Ascending aorta (tissue), 2 donors: ENCODE measurements at places on chromosomes 11 and 22.

GRCh38 chr11:69922596-69923111, 103.4 kb upstream of the FGF3 start:
- peak; percentile 53 for DNase-seq

DNA sequence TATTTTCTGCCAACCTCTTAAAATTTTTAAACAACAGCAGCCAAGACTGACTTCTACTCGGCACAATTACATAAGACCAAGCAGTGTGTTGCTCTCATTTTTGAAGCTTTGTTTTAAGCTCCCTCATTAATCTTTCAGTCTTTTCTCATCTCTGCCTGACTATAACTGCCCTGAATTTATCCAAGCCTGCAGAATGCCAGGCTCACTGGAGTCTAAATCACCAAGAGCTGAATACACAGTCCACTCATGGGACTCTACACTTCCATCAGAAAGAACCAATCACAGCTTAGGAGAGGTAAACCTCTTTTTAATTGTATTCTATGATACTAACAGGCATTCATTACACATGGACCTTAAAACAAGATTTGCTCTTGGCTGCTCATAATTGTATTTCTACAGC, 178.7 kb downstream of the CADM1 start:
- no peak for DNase-seq

DNA sequence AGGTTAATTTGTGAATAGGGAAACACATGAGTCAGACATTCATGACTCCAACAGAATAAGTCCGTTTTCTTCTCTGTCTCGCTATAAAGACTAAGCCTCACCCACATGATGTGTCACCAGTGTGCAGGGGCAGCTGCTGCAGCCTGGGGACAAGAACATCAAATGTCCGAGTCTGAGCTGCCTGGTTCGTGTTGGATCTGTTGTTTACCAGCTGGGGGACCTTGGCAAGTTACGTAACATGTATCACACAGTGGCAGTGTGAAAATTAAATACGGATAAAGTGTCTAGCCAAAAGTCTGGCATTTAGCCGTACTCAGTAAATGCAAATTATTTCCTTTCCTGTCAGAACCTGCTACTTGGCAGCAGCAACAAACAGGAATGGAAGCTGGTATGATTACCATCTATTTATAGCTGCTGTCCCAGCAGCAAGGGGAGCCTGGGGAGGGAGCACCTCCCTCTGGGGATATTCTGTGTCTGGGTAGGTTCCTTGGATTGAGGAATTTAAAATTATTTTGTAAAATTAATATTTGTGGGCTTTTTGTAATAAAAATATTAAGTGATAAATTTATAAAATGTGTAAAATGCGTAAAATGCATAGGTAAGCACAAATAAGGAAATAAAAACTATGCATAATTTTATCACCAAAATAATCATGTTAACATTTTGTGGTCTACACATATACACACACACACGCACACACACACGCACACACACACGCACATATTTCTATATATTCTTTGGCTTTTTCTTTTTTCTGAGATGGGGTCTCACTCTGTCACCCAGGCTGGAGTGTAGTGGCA, 1.3 kb upstream of the CLDN25 start:
- DNase-seq: peak; percentile 72

DNA sequence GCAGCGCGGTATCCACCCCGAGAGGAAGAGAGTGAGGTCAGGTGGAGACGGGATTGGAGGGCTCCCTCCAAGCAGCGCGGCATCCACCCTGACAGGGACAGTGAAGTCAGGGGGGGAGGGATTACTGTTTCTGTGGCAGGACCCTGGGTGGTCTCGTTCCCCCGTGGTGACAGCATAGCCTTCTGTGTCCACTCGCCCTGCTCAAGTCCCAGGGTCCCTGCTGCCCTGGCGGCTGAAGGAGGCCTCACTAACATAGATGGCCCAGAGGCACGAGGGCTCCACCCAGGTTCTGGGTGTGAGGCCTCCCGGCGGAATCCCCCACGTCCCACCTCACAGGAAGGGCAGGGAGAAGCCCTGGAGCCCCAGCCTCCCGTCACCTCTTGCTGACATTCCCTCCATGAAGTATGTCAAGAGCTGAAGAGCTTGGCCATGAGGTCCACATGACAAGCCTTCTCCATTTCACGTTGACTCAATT, 636.1 kb downstream of the BRD1 start:
- DNase-seq: no peak

DNA sequence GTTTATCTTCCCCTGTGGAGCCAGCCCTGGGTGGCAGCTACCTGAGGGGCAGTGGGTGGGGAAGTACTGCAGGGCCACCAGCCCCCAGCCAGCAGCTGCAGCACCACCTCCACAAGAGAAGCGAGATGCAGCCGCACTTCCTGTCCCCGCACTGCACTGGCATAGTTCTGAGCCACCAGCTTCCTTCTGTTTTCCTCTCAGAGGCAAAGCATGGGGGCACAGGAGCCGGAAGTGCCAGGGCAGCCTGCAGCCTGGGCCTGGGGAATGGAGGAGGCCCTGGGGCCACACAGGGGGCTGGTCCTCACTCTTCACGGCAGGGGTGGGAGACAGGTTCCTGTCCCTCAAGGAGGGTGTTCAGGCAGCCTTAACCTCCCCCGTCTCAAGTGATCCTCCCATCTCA, 11.9 kb upstream of the SH3BP1 start:
- DNase-seq: no peak

DNA sequence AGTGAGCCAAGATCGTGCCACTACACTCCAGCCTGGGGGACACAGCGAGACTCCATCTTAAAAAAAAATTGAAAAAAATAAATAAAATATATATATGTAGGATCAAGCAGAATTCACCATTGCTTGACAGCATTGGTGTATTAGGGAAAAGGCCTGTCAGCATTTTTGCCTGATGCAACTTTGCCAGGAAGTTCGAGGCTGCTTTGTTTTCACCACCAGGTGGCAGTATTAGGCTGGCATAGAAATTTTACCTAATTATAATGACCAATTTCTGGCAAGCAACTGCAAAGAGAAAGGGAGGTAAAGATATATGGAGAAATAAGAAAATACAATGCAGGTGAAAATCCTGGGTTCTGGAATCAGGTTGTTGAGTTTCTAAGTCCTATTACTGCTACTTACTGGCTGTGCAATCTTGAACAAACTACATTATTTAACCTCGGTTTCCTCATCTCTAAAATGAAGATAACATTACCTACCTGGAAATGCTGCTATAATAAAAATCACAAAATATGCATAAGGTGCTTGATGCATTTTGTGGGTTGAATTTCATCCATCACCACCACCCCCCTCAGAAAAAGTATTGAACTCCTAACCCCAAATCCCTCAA, 24.7 kb downstream of the LAYN start:
- no peak for DNase-seq

GRCh38 chr11:91209306-91209705, 986.5 kb upstream of the CHORDC1 start:
- no peak for DNase-seq

DNA sequence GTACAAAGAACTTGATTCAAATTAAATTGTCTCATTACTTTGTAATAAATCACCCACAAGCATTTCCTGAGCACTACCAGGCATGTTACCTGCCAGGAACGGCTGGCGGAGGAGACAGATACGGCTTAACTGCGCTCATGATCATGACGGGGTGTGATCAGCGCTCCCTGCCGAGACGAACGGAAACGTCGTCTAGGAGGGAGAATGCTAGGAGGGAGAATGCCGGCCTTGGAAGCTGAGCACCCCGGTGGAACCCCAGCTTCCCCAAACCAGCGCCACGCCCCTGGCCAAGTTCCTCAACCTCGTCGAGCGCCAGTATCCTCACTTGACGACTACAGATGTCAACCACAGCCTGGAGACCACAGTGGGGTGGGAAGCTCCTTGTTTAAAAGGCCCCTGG, 272.8 kb downstream of the CTTN start:
- no peak for DNase-seq

DNA sequence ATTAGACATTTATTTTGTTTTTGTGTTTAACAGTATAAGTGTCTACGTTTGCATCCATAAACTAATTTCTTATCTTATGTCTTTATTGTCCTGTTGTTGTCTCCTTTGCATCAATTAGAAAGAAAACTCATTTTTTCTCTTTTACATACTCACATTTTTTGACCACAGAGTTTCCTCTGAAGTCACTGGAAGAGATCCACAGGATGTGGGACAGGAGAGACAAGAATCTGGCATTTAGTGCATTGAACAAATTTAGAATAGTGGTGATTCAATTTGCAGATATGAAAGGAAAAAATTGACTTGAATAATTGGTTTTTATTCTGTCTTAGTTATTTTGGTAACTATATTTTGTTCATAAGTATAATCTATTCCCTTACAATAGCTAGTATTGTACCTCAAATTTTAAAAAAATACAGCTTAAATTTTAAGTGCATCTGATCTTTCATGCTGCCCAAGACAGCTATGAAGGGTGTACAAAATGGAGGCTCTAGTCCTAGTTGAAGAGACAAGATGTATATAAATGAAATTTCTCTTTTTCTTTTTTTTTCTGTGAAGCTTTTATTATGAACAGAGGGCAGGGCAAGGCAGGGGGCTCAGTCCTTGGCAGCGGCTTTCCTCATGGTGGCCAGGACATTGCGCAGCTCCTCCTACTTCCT, 24.4 kb downstream of the HORMAD2 start:
- DNase-seq: no peak

DNA sequence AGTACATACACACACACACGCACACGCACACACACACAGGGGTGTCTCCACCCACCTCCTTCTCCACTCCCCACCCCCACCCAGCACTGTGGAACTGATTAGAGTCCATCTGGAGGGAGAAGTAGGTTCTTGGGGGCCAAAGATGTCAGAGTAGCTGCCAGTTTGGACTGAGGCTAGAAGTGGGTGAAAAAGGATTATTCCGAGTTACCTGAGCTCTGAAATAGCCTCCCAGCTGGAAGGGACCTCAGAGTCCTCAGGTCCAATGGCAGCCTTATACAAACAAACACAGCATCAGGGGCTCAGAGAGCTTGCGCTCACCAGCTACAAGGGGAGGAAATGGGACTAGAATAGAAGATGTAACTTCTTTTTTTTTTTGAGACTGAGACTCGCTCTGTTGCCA, 20.8 kb downstream of the IL10RA start:
- DNase-seq: no peak

DNA sequence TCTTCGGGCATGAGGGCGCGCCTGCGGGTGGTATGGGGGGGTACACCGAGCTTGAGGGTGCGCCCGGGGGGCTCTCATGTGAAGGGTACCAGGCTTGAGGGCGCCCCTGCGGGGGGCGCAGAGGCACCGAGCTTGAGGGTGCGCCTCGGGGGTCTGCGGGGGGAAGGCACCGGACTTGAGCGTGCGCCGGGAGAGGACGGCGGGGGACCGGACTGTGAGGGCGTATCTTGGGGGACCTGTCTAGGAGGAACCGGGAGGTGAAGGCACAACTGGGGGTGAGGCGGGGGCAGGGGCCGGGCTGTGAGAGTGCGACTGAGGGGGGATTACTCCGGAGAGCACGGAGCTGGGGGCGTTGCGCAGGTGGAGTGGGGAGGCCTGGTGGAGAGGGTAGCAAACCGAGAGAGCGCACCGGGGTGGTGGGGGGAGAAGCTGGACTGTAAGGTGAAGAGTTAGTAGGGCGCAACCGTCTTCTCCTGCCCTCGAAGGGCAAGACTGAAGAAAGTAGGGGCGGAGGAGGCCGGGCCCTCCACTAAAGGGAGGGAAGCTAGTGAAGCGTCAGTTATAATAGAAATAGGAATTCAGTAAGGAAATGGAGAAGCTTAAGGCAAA, 1.1 kb upstream of the DDX6 start:
- peak; percentile 70 for DNase-seq

GRCh38 chr11:69005631-69006368, 7.2 kb downstream of the MRGPRF start:
- DNase-seq: peak; percentile 56

- no peak for DNase-seq
Measured at GRCh38 chr22:47036936-47037485, 274.6 kb downstream of the TBC1D22A start.

GRCh38 chr11:44913502-44913901, 37.2 kb downstream of the TP53I11 start:
- DNase-seq: no peak

- no peak for DNase-seq
Measured at GRCh38 chr11:125337836-125338834, 157.9 kb downstream of the FEZ1 start.

DNA sequence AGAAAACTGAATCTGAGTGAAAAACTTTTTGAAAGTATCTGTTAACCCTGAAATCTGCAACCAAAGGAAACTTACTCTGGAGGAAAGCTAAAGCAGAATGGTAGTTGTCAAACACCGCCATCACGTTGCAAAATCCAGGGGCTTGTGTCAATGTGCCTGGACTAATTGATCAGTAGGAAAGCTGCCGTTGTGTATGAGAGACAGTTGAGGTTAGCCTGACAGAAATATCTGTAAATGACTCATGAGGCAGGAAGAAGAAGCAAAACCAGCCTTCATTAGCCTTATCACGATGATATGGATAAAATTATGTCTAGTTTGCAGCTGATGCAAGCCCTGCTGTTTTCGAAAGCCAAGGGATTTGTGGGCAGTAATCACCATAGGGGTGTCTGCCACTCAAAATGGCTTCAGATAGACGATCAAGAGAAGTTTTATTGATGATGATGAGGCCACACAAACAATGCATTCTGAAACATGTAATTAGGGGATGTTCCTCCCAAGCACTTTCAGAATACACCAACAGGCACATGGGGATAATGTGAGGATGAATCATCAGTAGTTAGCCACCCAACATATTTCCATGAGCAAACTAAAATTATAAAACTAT, 8.9 kb downstream of the SCGB1A1 start:
- DNase-seq: no peak

DNA sequence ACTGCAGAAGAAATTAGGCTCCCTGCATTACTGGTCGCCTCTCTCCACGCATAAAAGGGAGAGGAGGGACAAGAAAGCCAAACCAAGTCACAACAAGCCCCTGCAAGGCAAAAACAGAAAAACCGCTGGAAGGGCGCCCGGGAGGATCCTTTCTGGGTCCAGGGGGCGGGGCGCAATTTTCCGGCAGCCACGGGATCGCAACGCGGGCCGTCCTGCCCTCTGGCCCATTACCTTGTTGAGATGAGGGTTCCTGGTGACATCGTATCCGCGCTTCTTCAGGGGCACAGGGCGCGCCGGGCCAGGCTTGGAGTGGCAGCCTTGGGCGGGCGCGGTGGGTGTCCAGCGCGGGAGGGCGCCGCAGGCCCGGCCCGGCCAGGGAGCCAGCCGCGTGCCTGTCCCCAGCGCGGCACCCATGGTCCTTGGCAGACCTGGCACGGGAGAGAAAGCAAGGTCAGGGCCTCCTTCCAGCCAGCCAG, 847 bp downstream of the ME3 start:
- DNase-seq: peak; percentile 80

- no peak for DNase-seq
Measured at GRCh38 chr22:50301581-50301991, 5.9 kb downstream of the PLXNB2 start.

DNA sequence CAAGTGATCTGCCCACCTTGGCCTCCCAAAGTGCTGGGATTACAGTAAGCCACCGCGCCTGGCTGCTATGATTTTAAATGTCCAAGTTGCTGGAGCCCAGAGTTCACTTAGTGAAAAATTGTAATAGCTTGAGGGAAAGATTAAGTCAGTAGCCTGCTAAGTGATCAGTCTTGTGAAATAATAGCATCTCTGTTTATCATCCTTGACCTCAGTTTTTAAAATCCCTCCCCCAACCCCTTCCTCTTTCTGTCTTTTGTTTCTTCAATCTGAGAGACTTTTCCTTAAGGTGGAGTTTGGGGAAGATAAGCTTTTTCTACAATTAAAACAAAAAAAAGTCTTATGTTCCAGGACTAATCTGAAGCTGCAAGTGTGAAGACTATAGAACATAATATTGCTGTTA, 6.4 kb downstream of the HIPK3 start:
- DNase-seq: no peak

- DNase-seq: no peak
Measured at GRCh38 chr22:35517769-35518530, 22.7 kb upstream of the RASD2 start.

- DNase-seq: no peak
Measured at GRCh38 chr11:111186308-111186915, 59.1 kb upstream of the POU2AF2 start.
